ENCODE measurements at places on chromosomes 11 and 22. TPM values are rescaled to one million over a fixed set of nuclear protein-coding genes. Genes with fewer than 3 reads are reported as not detected.
A peak's percentile ranks its signal among the peaks of the same experiment; 100 is the strongest.

The GGT5 gene
- total RNA-seq, result 17.7 TPM

DNA sequence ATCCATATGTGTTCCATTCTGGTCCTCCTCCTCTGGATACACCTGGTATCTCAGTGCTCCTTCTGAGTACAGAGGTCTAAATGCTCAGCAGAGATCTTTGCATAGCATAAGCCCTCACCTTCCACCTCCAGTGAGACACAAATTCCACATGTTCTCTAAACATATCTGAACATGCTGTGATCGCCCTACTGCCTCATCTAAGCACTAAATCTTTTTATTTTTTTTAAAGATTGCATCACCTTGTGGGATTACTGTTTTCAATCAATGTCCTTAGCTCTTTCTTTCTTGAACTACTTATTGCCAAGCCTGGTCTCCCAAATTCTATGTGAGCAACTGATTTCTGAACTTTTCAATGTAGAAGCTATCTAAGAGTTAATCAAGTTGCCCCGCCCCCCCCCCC lies 113.4 kb downstream of the TRPC6 start:
- DNase-seq, result no peak

The B3GAT1 gene
- 0.28 TPM for total RNA-seq

The OR51E2 gene
- total RNA-seq, result 0.12 TPM

GRCh38 chr11:45193695-45194094 lies 47.3 kb downstream of the PRDM11 start:
- no peak for DNase-seq

- no peak for DNase-seq
These were observed 9.7 kb downstream of the GRIA4 start for GRCh38 chr11:105619556-105619955.

- no peak for DNase-seq
These were observed 935.9 kb downstream of the JRKL start for GRCh38 chr11:97325693-97326092.

DNA sequence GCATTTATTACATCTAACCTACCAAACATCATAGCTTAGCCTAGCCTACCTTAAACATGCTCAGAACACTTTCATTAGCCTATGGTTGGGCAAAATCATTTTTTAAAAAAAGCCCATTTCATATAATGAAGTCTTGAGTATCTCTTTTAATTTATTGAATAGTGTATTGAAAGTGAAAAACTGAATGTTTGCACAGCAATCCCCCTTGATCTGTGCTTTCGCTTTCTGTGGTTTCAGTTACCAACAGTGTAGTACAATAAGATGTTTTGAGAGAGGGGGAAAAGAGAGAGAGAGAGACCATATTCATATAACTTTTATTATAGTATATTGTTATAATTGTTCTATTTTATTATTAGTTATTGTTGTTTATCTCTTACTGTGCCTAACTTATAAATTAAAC lies 8.4 kb upstream of the MAP6 start:
- DNase-seq, result no peak

DNA sequence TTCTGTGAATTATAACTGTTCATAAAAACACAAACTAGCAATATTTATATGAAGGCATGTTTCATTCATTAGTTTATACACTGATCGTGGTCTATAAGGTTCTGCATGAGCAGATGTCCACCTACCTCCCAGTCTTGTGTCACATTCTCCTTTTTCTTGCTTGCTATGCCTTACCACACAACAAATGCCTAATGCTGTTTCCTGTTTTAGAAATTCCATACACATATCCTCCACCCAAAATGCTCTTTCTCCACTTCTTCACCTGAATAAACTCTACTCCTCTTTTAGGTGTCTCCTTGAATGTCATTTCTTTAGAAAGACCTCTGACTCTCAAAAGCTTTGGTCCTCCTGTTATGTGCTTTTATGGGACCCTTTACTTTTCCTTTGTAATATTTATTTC lies 88.9 kb downstream of the BDNF start:
- no peak for DNase-seq

- no peak for DNase-seq
These were observed 1.2 kb upstream of the SMIM35 start for GRCh38 chr11:118087931-118088330.

- DNase-seq, result no peak
These were observed 18.8 kb upstream of the ST3GAL4 start for GRCh38 chr11:126336671-126337101.

DNA sequence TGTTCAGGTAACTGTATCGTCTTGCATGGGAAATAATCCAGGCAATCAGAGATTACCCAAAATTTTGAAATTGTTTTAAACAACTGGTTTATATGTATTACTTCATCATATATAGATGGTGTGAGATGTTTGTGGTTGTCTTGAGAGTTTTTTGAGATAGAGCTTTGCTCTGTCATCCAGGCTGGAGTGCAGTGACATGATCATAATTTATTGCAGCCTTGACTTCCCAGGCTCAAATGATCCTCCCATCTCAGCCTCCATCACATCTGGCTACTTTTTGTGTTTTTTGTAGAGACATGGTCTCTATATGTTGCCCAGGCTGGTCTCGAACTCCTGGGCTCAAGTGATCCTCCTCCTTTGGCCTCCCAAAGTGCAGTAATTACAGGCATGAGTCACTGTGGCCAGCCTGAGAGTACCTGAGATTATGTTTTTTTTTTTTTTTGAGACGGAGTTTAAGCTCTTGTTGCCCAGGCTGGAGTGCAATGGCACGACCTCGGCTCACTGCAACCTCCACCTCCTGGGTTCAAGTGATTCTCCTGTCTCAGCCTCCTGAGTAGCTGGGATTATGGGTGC lies 11.5 kb downstream of the CTNND1 start:
- DNase-seq, result no peak

The YPEL1 gene
- total RNA-seq, result 10.0 TPM

The TMEM191B gene
- 1.2 TPM for total RNA-seq

- no peak for DNase-seq
These were observed 1.1 kb upstream of the GAB2 start for GRCh38 chr11:78418584-78419211.

GRCh38 chr11:102685338-102685737 lies 20.2 kb downstream of the MMP27 start:
- no peak for DNase-seq

The CDCA5 gene
- 0.93 TPM for total RNA-seq

- DNase-seq, result no peak
These were observed 65.0 kb downstream of the LRRC32 start for GRCh38 chr11:76605338-76606074.

The SCN2B gene
- total RNA-seq, result 12.5 TPM

The ADM2 gene
- total RNA-seq, result not detected

- no peak for DNase-seq
These were observed 60.8 kb downstream of the OTOG start for GRCh38 chr11:17607591-17608570.

- DNase-seq, result peak; percentile 48
These were observed 492 bp downstream of the JHY start for GRCh38 chr11:122882857-122883645.

The RGL4 gene
- not detected for total RNA-seq

The C11orf71 gene
- 7.1 TPM for total RNA-seq

GRCh38 chr22:46374663-46375474 lies 39.4 kb downstream of the TRMU start:
- no peak for DNase-seq

The TMEM132A gene
- 3.7 TPM for total RNA-seq

- no peak for DNase-seq
These were observed 504.1 kb downstream of the NELL1 start for GRCh38 chr11:21173476-21173875.

- no peak for DNase-seq
These were observed 2.6 kb downstream of the PHLDA2 start for GRCh38 chr11:2926611-2927051.

DNA sequence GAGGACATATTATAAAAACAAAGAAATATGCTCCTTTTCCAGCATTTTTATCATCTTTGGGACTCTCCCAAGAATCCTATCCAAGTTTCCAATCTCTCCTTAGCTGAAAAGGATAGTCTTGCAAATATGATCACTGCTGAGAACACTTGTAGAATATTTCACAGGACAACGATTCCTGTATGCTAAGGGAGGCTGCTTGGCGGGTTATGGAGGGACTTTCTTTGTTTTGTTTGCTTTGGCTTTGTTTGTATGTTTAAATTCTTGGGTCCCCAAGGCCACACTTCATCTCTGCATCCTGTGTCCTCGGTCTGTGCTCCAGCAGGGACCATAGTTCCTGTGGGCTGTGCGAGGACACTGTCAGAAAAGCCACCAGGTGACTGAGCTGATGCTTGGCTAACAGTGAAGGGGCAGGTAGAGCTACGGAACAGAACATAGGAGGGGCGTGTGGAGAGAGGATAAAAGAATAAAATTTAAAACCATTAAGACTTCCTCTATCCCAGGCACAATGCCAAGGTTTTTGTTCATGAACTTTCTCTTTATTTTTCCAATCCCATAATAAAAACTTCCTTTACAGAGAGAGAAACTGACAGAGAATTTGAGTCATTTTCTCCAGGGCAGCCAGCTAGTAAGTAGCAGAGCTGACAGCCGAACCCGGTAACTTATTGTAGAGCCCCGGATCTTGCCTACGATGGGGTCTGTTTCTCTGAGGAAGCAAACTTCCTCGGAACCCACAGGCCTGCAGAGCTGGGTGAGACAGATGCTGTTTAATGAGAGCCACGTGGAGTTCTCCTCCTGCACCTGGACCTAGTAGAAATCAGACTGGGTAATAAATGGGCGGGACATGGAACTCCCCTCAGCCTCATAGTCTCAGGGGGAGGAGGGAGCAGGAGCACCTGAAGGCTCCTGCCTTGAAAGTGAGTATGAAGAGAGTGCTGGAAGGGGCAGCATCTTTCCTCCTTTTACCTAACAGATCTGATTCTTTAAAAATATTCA lies at the start of gene IZUMO1R:
Gene IZUMO1R, plus strand, starts transcription at position 615 of the 993 bp plus-strand sequence. CDS start 1,057 bp downstream, outside the sequence.
- no peak for DNase-seq

- DNase-seq, result no peak
These were observed 587.0 kb downstream of the DLG2 start for GRCh38 chr11:85040166-85040565.

DNA sequence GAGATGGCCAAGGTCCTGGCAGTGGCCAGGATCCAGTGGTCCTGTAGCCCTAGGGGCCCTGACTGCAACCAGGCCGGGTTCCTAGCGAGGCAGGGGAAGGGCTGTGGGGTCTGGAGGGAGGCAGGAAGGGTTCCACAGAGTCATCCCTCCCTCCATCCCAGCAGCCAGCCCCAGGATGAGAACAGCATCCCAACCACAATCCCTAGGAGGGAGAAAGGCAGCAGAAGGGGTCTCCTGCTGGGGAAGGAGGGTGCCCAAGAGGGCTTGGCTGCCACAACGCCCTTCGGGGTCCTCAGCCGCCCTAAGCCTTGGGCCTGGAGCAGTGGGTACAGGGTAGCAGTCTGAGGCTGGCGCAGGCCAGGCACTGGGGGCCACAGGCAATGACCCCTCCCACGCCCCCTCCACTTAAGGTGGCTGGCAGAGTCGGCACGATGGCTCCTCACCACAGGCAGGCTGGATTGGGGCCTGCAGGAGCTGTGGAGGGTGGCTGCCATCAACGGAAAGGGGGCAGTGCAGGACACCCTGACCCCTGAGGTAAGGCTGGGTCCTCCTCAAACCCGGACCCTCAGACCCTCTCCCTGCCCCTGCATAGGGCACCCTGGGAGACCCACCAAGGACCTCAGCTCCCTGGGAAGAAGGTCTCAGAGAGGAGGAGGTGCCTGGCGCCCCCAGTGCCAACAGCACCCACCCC lies 7.2 kb downstream of the SLC22A12 start:
- no peak for DNase-seq

DNA sequence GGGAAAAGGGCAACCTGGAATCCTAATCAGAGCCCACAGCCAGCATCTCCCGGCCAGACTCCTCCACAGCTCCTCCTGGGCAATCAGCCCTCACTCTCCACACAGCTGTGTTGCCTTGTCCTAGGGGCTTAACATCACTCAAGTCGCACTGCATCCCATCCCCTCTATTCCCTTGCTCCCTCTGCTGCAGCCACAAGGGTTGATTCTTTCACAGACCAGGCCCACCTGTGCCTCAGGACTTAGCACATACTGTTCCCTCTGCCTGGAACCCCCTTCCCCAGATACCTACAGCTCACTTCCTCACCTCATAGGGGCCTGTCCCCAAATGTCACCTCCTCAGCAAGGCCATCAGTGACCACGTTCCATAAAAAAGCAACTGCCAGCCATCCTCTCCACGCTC lies 18.4 kb downstream of the SPATA19 start:
- no peak for DNase-seq

The MS4A8 gene
- total RNA-seq, result not detected

The MYBPC3 gene
- 1,982 TPM for total RNA-seq

DNA sequence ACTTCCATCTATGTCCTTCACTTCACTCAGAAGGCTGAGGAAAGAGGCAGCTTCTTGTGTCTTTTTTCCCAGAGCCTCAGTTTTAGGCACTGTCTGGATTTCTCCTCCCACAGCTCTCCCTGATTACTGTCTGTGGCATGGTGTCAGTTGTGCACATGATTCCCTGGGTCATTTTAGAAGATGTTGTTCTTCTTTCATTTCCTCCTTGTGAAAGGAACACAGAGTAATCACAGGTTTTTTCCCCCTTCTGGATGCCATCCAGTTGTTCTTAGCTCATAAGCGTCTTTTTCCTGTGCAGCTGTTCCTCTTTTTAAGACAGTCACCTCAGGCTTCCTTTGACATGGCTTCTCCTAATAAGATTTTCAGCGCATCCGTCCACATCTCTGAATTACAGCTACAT lies 212.2 kb downstream of the FAM181B start:
- DNase-seq, result peak; percentile 25

The NUCB2 gene
- 78.8 TPM for total RNA-seq

DNA sequence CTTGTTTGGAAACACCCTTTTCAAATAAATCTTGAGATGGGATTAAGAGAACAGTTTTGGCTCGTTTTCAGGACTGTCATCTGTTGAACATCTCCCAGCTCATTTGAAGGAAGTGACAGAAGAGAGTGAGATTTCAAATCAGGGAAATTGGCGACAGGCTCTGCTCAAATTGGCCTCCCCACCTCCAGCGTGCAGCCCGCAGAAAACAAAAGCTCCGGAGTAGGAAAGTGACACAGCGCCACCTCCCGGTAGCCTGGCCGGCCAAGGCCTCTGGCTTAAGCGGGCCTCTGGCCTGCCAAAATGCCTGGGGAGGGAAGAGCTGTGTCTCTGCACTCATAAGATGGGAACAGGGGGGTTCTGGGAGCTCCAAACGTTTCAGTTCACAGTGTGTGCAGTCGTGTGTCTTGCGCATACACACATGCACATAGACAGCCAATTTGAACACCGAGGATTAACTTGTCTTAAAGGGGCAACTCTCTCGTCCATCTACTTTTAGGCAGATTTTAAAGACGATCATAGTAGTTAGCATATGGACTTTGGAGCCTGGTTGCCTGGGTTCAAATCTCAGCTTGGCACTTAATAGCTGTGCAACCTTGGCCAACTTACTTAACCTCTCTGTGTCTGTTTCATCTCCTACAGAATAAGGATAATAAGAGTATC lies 132.7 kb upstream of the RCN1 start:
- DNase-seq, result peak; percentile 80

The LRRC32 gene
- 25.2 TPM for total RNA-seq

The SUSD2 gene
- total RNA-seq, result 0.94 TPM

- no peak for DNase-seq
These were observed 62.9 kb upstream of the CLDN5 start for GRCh38 chr22:19586922-19587684.

The C22orf42 gene
- total RNA-seq, result not detected

GRCh38 chr11:90363739-90364138 lies 140.9 kb upstream of the CHORDC1 start:
- DNase-seq, result no peak

All from heart right ventricle (tissue), 16 donors.